Kidney (tissue), 22 donors: ENCODE measurements at places on chromosomes 3 and 15. TPM values are rescaled to one million over a fixed set of nuclear protein-coding genes. Genes with fewer than 3 reads are reported as not detected.

The ANKRD63 gene
- not detected for polyA plus RNA-seq

The FILIP1L gene
- polyA plus RNA-seq: 5.5 TPM

The ASB14 gene
- not detected for polyA plus RNA-seq

The IGSF11 gene
- polyA plus RNA-seq: 6.7 TPM

The DTX3L gene
- 8.4 TPM for polyA plus RNA-seq

The IL5RA gene
- polyA plus RNA-seq: 0.22 TPM

The LTF gene
- 34.7 TPM for polyA plus RNA-seq

The CX3CR1 gene
- 0.99 TPM for polyA plus RNA-seq

The TRIM42 gene
- not detected for polyA plus RNA-seq

The LIPC gene
- 21.6 TPM for polyA plus RNA-seq

The PLSCR4 gene
- polyA plus RNA-seq: 11.9 TPM

The GXYLT2 gene
- 0.39 TPM for polyA plus RNA-seq

The CYP19A1 gene
- not detected for polyA plus RNA-seq

The CYP1A2 gene
- polyA plus RNA-seq: not detected

The TNFSF10 gene
- 75.4 TPM for polyA plus RNA-seq

The RTP4 gene
- polyA plus RNA-seq: 5.4 TPM

The CA12 gene
- polyA plus RNA-seq: 242 TPM

The GOLGA8S gene
- polyA plus RNA-seq: 0.13 TPM

The TTLL13 gene
- 0.88 TPM for polyA plus RNA-seq

The CCDC33 gene
- polyA plus RNA-seq: not detected

The TMC3 gene
- not detected for polyA plus RNA-seq

The SNX22 gene
- 1.1 TPM for polyA plus RNA-seq

The CCDC32 gene
- 35.9 TPM for polyA plus RNA-seq

The CMTM8 gene
- polyA plus RNA-seq: 9.6 TPM

The BOC gene
- polyA plus RNA-seq: 6.1 TPM

The CHDH gene
- 26.5 TPM for polyA plus RNA-seq
